ENCODE measurements at places on chromosomes 1 and 21.

DNA sequence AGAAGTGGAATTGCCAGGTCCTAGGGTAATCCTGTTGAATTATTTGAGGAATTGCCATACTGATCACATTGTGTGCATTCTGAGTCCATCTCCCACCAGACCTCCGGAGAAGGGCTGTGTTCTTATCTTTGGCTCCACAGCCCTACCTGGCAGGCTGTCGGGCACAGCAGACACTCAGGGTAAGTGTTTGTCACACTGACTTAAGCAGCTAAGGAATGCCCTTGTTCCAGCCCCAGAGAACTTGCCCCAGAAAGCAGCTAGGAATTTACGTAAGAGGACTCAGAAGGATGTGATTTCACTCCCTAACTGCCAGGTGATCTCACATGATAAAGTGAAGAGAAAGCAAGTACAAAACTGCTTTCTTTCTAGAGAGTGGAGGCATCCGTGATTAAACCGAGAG, 21.0 kb downstream of the VASH2 start:
- DNase-seq = no peak

GRCh38 chr1:44631333-44631646, 43.0 kb downstream of the TMEM53 start:
- DNase-seq = no peak

GRCh38 chr21:45102391-45102932, 28.1 kb downstream of the ADARB1 start:
- no peak for DNase-seq

GRCh38 chr1:180360333-180361075, 130.4 kb downstream of the LHX4 start:
- DNase-seq = no peak

DNA sequence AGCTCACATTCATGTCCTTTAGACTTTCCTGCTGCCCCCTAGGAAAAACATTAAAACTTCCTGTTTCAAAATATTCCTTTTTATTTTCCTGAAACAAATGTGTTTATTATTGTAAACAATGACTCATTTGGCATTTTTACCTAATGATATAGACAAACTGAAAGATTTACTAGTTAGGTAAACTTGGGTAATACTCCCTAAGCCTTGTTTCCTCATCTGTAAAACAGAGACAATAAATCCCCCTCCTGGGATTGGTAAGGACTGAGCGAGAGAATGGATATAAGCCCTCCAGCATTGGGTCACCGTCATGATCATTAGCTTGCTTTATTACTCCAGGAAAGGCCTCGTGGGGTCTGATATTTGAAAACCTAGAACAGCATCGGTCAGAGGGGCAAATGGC, 59.8 kb downstream of the LPAR3 start:
- no peak for DNase-seq

DNA sequence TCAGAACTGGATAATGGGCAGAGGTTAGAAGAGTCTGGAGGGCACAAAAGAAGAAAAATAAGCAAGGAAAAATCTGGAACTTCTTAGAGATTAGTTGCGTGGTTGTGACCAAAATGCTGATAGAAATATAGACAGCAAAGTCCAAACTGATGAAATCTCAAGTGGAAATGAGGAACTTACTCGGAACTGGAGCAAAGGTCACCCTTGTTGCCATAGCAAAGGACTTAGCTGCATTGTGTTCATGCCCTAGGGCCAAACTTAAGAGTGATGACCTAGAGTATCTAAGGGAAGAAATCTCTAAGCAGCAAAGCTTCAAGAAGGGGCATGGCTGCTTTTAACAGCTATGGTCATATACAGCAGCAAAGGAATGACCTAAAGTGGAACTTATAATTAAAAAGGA, 180.0 kb downstream of the TTLL7 start:
- DNase-seq = no peak

DNA sequence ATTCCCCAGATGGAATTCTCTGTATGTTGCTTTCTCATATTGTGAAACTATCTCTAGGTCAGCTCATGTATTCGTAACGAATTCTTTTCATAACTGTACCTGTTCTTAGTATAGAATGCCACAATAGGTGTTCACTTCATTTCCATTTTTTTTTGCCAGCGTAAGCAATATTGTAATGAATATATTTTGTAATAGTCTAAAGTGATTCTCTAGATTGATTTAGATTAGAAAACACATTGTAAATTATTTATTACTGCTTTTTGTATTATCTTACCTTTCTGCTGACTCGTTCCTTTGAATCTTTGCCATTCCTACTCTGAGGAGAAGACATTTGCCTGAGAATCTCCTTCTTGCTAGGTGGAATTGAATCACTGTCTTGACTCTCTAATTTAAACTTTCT, 14.8 kb downstream of the PDC start:
- DNase-seq = no peak

DNA sequence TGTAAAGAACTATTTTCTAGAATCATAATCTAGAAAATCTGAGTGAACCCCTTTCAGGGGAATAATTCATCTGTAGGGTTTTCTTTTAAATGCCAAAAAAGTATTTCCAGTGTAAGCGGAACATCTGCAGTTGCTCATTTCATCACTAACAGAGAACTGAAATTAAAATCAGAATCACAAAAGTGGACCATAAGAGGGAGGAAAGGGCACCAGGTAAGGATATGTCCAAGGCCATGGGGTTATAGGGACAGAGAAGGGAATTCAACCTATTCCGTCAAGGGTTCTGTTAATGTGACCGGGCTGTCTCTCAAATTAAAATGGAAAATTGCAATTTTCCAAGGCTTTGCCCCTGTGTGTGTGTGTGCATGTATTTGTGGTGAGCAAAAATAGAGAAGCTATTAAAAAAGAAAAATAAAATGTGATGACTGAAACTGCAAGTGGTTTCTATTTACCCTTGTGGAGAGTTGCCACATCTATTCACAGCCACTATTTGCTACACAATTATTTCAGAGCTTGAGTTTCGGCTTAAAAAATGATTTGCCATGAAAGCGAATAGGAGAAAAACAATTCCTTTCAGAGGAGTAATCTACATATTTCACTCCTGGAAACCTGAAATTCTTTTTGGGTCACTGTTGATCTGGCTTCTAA, 53.1 kb downstream of the APP start:
- DNase-seq = no peak

GRCh38 chr21:39094847-39095579, 88.2 kb downstream of the PSMG1 start:
- DNase-seq = no peak

GRCh38 chr1:207240325-207241101, 81.0 kb upstream of the CD55 start:
- no peak for DNase-seq

DNA sequence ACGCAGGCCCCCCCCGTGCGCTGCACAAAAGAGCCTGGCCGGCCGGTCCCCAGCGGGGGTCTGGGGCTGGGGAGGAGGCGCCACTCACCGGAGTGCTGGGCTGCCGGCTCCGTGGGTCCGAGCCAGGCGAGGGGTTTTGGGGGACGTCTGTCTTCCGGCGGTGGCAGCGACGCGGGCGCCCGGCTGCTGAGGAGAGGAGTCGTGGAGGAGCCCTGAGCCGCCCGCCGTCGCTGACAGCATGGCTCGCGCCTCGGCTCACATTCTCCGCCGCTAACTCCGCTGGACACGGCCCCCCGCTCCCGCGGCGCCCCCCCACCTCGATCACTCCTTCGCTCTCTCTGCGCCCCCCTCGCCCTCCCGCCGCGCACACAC, 649 bp downstream of the AHDC1 start:
- DNase-seq = peak; percentile 28

DNA sequence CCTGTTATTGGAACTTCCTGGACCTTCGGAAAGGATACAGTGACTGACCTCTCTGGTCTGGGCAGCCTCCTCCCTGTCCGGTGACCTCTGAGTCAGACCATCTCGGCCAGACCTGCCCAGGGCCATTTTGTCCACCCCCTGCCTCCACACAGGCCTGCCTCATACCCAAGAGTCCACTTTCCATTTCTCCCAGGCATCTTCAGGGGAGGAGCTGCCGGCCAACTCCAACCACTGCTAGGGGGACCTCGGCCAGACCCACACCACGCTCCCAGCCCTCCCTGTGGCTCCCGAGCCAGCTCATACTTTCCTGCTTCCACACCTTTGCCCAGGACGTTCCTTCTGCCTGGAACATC, 29.5 kb upstream of the RUNX3 start:
- DNase-seq = no peak

GRCh38 chr1:91610789-91611188, 110.1 kb downstream of the CDC7 start:
- DNase-seq = no peak

GRCh38 chr1:208537198-208537597, 293.0 kb upstream of the PLXNA2 start:
- no peak for DNase-seq

- DNase-seq = peak; percentile 41
These were observed 1.6 kb upstream of the PTPN7 start for GRCh38 chr1:202162047-202162417.

GRCh38 chr1:89727517-89728312, 93.1 kb upstream of the LRRC8D start:
- no peak for DNase-seq
